ENCODE measurements at places on chromosomes 3 and 15. TPM values are rescaled to one million over a fixed set of nuclear protein-coding genes. Genes with fewer than 3 reads are reported as not detected.

Gene MANF
- 230 TPM for total RNA-seq

Gene AP3B2
- 0.23 TPM for total RNA-seq

Gene LINGO1
- not detected for total RNA-seq

Gene GJD2
- not detected for total RNA-seq

Gene TRPM1
- total RNA-seq: not detected

Gene GRIP2
- total RNA-seq: 0.09 TPM

Gene EPHA6
- total RNA-seq: not detected

Gene PTPN23
- 46.9 TPM for total RNA-seq

Gene UNC45A
- total RNA-seq: 106 TPM

Gene FETUB
- not detected for total RNA-seq

Gene PTPN9
- total RNA-seq: 26.1 TPM

Gene PCBP4
- total RNA-seq: 89.4 TPM

Gene TGM4
- not detected for total RNA-seq

Measured in smooth muscle cell of the umbilical artery (primary cell).